ENCODE measurements at places on chromosomes 7 and 10.

GRCh38 chr10:30366829-30367228, 17.8 kb upstream of the MTPAP start:
- DNase-seq = no peak

- DNase-seq = no peak
Measured at GRCh38 chr10:14536241-14537213, 205.8 kb upstream of the FRMD4A start.

DNA sequence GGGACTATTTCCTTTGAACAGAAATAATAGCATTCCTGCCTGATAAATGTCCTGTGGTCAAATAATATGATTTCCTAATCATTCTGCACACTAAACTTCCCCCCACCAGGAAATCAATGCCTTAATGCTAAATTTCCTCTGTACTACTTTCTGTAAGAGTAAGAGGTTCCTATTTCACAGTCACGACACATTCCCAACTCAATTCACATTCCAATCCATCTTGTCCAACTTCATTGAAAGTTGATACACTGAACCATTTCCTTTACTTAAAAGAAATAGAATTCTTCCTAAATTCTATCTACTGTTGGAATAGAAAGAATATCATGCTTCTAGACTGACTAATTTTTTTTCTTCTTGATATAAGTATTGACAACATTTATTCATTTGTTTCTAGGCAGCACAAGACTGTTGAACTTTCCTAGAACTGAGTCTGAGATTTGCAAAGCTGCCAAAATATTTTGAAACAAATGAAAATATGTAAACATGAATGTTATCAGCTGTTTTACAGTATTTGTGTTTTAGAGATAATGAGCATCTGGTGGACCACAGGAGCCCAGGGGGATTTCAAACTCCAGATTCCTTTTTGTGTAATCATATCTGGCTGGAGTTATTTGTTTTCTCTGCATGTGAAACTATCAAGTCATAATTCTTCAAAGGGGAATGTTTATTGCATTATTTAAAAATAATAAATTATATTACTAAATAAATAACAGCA, 121.5 kb downstream of the TPST1 start:
- DNase-seq = no peak

- DNase-seq = no peak
Measured at GRCh38 chr10:77485847-77486246, 151.8 kb downstream of the KCNMA1 start.

GRCh38 chr7:110677405-110677804, 413.5 kb upstream of the LRRN3 start:
- no peak for DNase-seq

DNA sequence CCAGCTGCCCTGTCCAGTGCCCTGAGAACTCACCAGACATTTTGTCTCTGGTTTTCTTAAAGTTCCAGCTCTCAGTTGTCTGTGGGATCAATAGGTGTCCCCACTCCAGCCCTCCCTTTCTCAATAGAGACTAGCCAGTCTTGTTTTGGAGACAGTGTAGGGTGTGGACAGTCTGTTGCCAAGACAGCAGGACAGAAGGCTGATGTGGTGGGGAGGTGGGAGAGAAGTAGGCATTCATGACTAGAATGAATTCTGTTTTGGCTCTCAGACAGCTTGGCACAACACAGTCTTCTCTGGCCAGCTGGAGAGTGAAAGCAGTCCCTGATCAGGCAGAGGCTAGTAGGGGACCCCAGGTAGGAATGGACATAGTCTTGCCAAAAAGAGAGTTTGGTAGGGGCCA, 467.0 kb upstream of the PODXL start:
- no peak for DNase-seq

DNA sequence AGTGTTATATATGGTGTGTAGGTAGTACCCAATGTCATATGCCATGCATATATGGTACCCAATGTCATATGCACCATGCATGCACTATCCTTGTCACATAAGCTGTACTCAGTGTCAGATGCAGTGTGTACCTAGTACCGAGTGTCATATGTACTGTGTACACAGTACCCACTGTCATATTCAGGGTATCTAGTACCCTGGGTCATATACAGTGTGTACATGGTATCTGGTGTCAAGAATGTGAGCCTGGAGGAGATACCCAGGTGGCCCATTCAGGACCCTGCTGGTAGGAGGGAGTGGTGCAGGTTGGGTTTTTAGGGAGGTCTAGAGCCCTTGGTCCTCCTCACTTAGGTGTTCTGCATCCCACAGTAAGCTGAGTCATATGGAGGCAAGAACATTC, 1.8 kb downstream of the ZMYND11 start:
- DNase-seq = peak; percentile 24

- no peak for DNase-seq
Measured at GRCh38 chr10:48813825-48814224, 125.8 kb downstream of the LRRC18 start.

DNA sequence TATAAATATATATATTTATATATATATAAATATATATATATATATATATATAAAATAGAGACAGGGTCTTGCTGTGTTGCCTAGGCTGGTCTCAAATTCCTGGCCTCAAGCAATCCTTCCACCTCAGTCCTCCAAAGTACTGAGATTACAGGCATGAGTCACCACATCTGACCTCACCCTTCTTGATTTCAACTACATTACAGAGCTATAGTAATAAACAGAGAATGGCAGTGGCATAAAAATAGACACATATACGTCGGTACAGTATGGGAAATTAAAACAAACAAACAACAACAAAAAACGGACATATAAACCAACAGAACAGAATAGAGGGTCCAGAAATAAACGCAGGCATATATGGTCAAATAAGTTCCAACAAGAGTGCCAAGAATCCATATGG, 77.6 kb upstream of the PPP1R3A start:
- no peak for DNase-seq

DNA sequence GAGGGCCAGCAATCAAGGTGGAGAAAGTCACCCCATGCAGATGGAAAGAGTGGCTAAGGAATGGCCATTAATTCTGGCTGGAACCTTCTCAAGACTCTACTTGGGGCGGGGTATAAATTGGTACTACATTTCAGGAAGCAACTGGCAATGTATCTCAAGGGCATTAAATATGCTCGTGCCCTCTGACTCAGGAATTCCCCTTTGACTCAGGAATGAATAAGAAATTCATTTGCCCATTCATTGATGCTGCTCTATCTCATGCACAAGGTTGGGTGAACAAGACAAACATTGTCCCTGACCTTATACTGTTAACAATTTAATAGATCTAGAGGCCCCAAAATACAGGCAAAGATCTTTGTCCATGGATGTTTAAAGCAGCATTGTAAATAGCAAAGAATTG, 188.1 kb downstream of the MYOF start:
- DNase-seq = no peak

GRCh38 chr7:64320547-64321513, 7.1 kb downstream of the ZNF736 start:
- DNase-seq = no peak

GRCh38 chr7:118061386-118061785, 122.6 kb upstream of the LSM8 start:
- DNase-seq = no peak

DNA sequence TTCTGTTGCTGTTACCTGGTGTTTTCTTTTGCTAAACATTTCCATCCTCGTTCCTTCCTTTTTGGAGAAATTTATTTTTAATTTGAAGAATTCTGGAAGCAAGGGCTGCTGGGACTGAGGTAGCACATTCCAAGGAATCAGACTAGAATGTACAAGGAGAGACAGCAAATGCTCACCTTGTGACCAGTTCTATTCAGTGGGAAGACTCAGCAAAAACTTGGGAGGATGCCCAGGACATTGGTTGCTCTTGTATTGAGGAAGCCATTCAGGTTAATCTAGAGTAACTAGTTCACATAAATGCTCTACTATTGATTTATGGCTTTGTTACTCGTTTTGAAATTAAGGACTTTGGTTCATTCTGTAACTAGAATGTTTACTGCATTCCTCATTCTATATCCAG, 11.3 kb downstream of the PLCE1 start:
- no peak for DNase-seq

DNA sequence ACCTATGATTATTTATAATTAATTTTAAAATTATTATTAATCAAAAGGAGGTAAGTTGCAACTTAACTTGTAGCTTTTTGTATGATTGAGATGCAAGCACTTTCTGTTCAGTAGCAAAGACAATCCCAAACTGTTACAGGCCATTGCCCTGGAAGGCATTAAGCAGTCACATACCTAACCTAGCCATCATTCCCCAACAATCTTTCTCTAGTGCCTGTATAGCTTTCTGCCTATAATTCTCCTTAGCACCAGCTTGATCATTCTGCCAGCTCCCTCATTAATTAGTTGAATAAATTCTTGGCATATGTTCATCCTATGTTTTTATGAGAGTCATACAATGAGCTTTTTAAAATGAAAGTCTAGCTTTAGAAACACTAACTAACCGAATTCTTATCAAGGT, 178.9 kb upstream of the TMEM106B start:
- no peak for DNase-seq

GRCh38 chr7:101302641-101303101, 18.9 kb downstream of the IFT22 start:
- DNase-seq = no peak

DNA sequence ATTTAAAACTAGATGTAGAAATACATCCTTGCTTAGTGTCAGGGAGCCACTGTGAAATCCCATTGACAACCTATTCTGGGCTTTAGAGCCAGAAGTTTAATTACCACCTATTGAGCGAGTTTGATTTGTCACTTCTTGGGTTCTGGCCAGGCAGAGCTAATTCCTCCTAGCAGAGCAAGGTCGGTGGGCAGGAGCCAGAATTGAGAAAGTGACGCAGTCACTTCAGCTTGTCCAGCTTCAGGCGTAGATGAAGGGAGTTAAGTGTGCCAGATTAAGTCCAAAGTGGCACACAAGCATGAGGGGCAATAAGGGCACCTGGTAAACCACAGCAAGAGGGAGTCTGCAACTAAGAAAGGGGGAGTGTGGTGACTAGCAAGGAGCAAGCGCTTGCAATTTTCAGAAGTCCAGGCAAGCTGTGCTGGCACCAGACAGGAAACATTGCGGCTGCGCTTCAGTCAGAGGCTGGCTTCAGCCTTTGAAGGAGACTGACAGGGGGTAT, 119.4 kb downstream of the ST7 start:
- no peak for DNase-seq

DNA sequence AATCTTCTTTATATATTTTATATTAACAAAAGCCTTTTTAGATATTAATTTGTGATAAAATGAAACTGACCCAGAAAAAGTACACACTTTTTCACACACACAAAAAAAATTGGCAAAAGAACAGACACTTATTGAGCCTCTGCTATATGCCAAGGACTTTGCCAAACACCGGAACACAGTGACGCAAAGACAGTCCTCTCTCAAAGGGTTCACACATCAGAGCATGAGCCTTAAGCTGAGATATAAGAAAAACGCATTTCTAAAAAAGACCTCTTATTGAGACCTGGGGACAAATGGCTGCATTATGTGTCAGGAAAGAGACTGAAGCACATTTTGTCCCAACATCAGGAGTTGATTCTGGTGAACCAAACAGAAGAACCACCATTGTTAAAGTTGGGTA, 24.0 kb upstream of the ABCB4 start:
- no peak for DNase-seq

DNA sequence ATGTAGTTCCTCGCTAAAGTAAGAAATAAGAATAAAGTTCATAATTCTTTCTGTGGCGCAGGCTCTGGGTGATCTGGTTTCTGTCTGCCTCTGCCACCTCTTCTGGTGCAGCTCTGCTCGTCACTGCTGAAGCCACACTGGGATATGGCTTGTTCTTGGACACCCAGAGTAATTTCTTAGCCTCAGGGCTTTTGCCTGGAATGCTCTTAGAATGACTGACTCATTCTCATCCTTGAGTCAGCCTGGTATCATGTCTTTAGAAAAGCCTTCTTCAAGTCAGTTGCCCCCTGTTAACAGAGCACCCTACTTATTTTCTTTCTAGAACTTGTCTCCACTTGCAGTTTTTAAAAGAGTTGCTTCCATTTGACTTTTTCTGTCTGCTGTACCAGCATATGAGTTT, 2.0 kb downstream of the ZSCAN25 start:
- DNase-seq = no peak

- DNase-seq = no peak
Measured at GRCh38 chr10:125911145-125911544, 14.8 kb downstream of the FANK1 start.

GRCh38 chr7:114932991-114933390, 11.1 kb downstream of the MDFIC start:
- DNase-seq = no peak

- DNase-seq = no peak
Measured at GRCh38 chr10:79155301-79156081, 86.7 kb downstream of the ZMIZ1 start.

GRCh38 chr10:92395271-92395670, 104.3 kb downstream of the MARCHF5 start:
- no peak for DNase-seq

Measured in stimulated activated CD4-positive, alpha-beta T cell treated with anti-CD3 and anti-CD28 coated beads, Interleukin-12 subunit alpha, Interleukin-12 subunit beta, amount 100 ng/mL, for 24 hours (primary cell).